ENCODE measurements at places on chromosomes 5 and 9.

DNA sequence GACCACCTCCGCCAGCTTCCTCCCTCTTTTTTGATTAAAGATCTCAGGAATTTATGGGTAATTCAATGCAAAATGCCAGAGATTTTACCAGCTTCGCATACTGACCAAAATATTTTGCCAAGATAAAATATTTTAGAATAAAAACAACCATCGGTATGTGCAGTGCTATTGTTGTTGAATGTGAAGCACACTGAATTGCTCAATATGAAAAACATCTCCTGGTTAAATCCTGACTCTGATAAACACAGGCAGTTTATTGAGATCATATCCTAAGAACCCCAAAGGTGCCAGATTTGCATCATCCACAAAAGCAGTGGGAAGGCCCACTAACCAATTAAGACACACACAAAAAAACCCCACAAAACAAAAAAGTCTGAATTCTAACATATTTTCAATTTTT, 202.4 kb downstream of the GLIS3 start:
- DNase-seq: no peak

DNA sequence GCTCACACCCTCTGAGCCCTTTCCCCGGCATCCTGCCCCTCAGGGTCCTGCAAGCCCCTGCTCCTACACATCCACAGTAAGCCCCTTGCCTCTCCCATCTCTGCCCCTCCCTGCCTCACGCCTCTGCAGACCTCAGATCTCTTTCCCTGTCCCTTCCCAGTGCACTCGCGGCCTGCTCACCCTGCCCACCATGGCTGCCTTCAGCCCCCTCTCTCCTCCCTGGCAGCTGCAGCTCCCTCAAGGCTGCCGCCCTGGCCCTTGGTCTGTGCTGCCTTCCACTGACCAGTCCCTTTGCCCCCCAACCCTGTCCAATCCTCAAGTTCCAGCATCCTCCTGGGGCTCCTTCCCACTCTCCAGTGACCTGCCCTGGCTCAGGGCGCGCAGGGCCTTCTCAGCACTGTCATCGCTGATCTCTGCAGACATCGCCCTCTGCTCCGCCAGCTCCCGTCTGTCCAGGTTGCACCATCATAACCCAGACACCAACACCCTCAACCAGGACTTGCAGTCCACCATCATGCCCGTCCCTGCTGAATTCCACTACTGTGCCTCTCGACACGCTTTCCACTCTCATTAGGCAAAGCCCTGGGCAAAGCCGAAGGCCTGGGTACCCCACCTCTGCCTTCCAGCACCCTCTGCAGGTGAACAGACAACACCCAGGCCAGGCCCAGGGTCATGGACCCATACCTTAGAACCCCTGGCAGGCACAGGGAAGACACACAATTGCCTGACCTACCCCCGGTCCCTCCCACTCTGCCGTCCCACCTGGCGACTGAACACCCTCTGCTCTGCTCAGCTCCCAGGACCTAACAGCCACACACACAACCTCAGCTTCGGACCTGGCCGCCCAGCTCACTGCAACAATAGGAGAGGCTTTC, 97.8 kb upstream of the RUFY1 start:
- DNase-seq: no peak

DNA sequence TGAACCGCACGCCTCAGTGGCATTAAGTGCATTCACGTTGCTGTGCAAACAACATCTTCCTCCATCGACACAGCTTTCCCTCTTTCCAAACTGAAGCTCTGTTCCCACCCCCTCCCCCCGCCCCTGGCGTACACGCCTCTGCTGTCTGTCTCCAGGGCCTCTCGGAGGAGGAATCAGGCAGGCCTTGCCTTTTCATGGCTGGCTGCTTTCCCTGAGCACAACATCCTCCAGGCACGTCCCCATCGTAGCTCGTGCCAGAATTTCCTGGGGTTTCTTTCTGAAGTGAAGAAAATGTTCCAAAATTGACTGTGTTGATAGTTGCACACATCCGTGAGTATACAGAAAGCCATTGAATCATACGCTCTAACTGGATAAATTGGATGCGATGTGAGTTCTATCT, 22.3 kb upstream of the TMEM250 start:
- DNase-seq: no peak

DNA sequence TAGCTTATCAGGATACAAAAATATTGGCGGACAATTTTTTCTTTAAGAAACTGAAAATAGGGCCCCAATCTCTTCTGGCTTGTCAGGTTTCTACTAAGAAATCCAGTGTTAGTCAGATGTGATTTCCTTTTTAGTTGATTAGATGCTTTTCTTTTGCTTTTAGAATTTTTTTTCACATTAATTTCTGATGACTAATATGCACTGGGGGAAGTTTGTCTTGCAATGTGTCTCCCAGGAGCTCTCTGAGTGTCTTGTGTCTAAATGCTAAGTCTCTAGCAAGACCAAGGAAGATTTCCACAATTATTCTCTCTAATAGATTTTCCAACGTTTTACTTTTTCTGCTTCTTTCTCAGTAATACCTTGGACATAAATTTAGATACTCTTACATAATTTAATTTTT, 559.8 kb upstream of the TYRP1 start:
- no peak for DNase-seq

GRCh38 chr5:139962445-139962844, 80.7 kb downstream of the NRG2 start:
- DNase-seq: no peak

- DNase-seq: no peak
Observed at GRCh38 chr5:60102961-60103693, 209.6 kb upstream of the PDE4D start.

DNA sequence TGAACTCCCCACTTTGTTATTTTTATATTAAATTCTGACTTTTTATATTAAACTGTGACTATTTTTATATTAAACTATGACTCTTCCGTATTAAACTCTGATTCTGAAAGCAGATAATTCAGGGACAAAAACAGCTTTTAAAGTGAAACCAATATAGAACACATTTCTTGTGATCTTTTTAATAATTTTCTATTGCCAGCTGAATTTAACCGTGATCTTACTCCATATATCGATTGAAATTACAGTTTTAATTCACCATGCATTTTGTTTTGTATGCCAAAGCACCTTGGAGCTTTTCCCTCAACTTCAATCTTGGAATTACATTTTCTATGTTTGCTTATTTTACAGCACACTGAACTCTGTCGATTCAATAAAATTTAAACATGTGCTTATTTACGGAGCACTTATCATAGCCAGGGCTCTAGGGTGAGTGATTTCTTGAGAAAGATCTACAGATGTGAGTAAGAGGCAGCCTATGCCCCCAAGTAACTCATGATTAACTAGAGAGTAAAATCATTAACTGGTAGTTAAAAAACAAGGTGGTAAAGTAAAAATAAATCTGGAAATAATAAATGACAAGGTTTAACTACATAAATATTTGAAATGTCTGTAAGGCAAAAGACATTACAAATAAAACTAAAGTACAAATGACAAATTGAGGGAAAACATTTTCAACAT, 72.9 kb upstream of the ALDH1B1 start:
- no peak for DNase-seq

GRCh38 chr5:14983666-14984441, 112.3 kb upstream of the ANKH start:
- no peak for DNase-seq

DNA sequence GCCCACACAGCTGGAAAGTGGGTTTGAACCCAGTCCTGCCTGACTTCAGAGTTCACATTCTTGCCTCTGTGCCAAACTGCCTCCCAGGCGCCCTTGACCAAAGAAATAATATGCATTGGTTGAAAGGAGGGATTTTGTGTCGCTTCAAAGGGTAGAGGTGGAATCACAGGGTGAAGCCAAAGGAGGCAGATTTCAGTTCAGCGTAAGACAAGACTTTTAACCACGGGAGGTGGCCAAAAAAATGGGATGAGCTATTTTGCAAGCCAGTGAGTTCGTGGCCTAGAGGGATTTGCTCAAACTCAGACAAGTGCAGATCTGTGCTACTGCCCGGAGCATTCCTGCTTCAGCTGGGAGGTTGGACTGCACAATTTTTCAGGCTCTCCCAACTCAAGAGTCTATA, 57.6 kb upstream of the RANBP3L start:
- no peak for DNase-seq

- no peak for DNase-seq
Observed at GRCh38 chr5:78855026-78855425, 130.1 kb downstream of the ARSB start.

DNA sequence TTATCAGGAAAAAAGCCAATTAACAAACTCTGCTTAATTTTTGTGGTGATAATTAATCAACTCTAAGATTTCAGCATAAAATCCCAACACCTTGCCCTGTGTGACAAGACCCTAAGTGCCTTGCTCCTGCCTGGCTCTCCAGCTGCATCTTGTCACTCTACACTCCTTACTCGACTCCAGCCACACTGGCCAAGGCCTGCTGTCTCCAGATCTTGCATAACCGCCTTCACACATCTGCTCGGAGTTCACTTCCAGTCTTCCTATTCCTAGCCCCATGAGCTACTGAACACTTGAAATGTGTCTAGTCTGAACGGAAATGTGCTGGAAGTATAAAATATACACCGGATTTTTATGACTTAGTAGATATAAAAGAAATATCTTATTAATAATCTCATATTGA, 259.6 kb downstream of the EPB41L4A start:
- DNase-seq: no peak

GRCh38 chr5:151295138-151295537, 8.4 kb downstream of the SLC36A3 start:
- no peak for DNase-seq

GRCh38 chr9:107566611-107567061, 77.1 kb upstream of the KLF4 start:
- no peak for DNase-seq

- no peak for DNase-seq
Observed at GRCh38 chr5:34533582-34534522, 122.3 kb upstream of the RAI14 start.
